ENCODE measurements at places on chromosomes 3 and 15. TPM values are rescaled to one million over a fixed set of nuclear protein-coding genes. Genes with fewer than 3 reads are reported as not detected.

- H3K27me3 ChIP-seq: no peaks in the 10 kb centered on the region
- H3K27ac ChIP-seq: no peak overlapping the region
- H3K4me3 ChIP-seq: no peak overlapping the region
These were observed 79.5 kb upstream of the EPHB3 start for GRCh38 chr3:184481984-184482671.

GRCh38 chr3:10391391-10391790, 70.5 kb upstream of the SEC13 start:
- no peak for DNase-seq
- H3K36me3 ChIP-seq: no peaks in the 10 kb centered on the region
- no peak overlapping the region for H3K4me3 ChIP-seq
- no peaks in the 10 kb centered on the region for H3K4me1 ChIP-seq

The NMNAT3 gene
- 19.0 TPM for total RNA-seq

GRCh38 chr3:16174976-16175901, 759 bp downstream of the GALNT15 start:
- peak overlapping the region; percentile 38 for H3K4me3 ChIP-seq
- H3K27ac ChIP-seq: peak overlapping the region; percentile 31
- no peak for DNase-seq
- no peaks in the 10 kb centered on the region for H3K27me3 ChIP-seq
- H3K4me1 ChIP-seq: peaks cover 14% of the 10 kb centered on the region
- H3K36me3 ChIP-seq: no peaks in the 10 kb centered on the region

DNA sequence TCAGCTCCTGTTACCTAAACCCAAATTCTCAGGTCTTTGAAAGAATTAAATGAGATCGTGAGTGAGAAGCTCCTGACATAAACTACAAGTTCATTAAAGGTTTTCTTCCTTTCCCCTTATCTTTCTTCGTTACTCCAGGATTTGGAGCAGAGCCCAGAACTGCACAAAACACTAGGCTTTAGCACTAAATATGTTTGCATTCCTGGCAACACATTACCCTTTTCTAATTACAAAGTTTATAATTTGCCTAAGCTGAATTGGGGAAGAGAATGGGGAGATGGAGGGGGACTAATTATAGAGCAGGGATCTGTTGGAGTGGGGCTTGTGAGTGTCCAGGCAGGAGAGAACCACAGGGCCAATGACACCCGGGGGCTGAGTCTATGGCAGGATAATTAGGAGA, 109.7 kb downstream of the SV2B start:
- no peak for DNase-seq
- H3K4me1 ChIP-seq: no peaks in the 10 kb centered on the region
- no peak overlapping the region for H3K4me3 ChIP-seq

DNA sequence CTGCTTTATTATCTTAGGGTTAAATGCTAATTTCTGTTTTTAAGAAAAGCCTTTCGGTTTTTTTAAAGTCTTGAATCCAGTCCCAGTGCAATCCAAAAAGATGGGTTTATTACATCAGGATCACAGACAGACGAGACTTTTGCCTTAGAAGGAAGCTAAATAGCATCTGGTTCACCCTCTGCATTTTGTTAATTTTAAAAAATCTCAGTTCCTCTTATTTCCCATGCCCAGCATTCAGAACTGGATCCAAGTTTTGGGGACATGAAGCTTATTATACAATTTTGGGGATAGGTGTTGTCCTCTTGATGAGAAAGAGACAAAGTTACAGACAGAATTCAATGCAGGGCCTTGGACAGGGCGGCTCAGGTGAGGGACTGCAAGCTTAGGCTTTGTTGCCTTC, 181.5 kb upstream of the LYSMD4 start:
- H3K4me3 ChIP-seq: no peak overlapping the region
- no peak overlapping the region for H3K27ac ChIP-seq
- H3K27me3 ChIP-seq: no peaks in the 10 kb centered on the region
- no peak for DNase-seq

DNA sequence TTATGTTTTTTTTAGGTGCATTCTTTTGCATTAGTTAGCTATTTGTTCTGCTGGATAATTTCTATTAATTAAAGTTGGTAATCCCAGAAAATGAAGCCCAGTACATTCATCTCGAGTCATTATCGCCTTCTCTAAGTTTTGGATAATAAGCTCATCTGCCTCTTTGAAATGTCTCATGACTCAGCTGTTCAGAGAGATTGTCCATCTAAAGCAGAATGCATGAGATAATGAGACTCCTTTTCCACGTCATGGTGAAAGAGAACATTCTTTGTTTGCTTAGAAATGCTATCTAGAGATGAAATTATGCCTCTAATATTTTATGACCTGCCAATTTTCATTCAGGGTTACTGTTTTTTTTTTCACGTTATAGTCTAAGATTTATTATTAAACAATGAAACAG, 374.7 kb upstream of the GOLIM4 start:
- no peaks in the 10 kb centered on the region for H3K36me3 ChIP-seq
- no peak for DNase-seq
- H3K4me3 ChIP-seq: no peak overlapping the region
- H3K27me3 ChIP-seq: no peaks in the 10 kb centered on the region
- no peaks in the 10 kb centered on the region for H3K4me1 ChIP-seq

The NR2E3 gene
- 0.20 TPM for total RNA-seq

GRCh38 chr3:97935842-97936241, 36.4 kb downstream of the RIOX2 start:
- H3K36me3 ChIP-seq: no peaks in the 10 kb centered on the region
- no peak overlapping the region for H3K27ac ChIP-seq
- H3K4me3 ChIP-seq: no peak overlapping the region
- no peaks in the 10 kb centered on the region for H3K27me3 ChIP-seq

DNA sequence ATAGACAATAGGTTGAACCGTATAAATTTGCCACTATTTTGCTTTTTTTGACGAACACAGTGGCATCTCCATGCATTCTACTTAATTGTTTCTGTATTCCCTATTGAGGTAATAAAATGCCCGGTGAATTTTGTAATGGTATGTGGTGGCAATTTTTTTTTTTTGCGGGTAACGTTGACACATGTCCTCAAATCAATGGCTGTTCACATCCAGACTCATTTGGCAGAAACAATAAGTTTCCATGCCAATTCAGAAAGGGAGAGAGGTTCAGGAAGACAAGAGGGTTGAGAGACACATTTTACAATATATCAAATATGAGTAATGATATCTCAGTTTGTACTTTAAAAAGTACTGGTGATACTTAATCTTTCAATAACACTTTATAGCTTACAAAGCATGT, 463.9 kb downstream of the WDR72 start:
- no peak overlapping the region for H3K4me3 ChIP-seq
- no peaks in the 10 kb centered on the region for H3K4me1 ChIP-seq
- no peaks in the 10 kb centered on the region for H3K36me3 ChIP-seq
- no peak overlapping the region for H3K27ac ChIP-seq
- DNase-seq: no peak

- no peak for DNase-seq
- no peaks in the 10 kb centered on the region for H3K36me3 ChIP-seq
- no peak overlapping the region for H3K27ac ChIP-seq
These were observed 21.5 kb downstream of the FAM43A start for GRCh38 chr3:194707147-194707540.

GRCh38 chr3:29293421-29293820, 12.6 kb downstream of the RBMS3 start:
- no peak overlapping the region for H3K27ac ChIP-seq
- no peaks in the 10 kb centered on the region for H3K36me3 ChIP-seq
- no peaks in the 10 kb centered on the region for H3K27me3 ChIP-seq
- H3K4me1 ChIP-seq: peaks cover 9% of the 10 kb centered on the region
- no peak overlapping the region for H3K4me3 ChIP-seq

Data from ovary (tissue), 10 donors.